ENCODE measurements at places on chromosomes 2 and 18.

DNA sequence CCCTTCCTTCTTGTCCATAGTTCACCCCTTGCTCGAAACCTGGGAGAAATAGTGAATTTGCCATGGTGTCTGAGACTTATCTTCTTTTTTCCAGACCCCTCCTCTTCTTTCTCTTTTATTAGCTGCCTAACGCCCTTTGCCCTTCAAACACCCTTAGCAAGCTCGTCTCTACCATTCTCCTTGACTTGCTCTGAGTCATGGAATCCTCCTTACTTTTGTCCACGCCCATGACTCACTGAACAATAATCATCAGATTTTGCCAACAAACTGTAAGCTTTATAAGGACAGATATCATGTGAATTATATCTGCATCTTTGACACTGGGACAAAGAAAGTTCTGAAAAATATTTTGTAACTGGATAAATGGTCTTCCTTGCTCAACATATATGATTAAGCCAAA, 67.1 kb upstream of the CNTNAP5 start:
- no peak for DNase-seq

DNA sequence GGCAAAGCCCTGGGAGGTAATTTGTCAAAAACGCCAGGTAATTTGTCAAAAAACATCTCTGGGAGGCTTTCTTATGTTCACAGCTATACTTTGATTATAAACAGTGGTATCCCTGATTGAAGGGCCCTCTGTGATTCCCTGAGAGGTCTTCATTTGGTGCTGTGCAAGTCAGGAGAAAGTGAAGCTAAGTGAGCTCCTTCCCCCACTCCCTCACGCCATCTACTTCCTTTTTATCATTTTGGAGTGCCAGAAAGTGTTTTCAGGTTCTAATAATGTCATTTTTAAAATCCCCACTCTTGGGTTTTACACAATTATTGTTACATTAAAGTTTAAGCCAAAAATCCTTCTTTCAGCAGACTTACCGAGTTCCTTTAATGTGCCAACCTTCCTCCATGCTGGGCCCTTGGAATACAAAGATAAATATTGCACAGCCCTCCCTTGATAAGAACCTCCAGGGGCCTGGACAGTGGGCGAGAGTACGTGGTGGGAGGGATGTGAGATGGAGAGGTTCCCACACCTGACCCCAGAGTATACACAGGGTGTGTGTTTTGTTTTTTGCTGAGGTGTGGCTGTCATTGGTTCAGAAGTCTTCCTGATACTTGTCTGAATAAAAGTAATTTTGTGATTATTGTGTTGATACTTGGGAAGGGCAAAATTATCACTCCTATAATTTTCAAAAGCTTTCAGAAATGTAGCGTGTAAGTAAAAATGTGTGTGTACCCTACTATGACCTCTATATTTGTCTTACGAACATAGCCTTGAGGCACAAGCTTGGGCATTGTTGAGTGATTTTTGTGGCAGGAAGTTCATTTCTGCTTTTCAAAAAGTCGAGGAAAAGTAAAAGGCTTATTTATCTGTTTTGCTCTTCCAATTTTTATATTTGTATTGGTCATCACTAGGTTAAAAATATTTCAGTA, 8.2 kb downstream of the MAPRE2 start:
- no peak for DNase-seq

- no peak for DNase-seq
Observed at GRCh38 chr18:77522051-77522675, 272.5 kb downstream of the GALR1 start.

- peak; percentile 60 for DNase-seq
Observed at GRCh38 chr2:196677404-196677803, 37.9 kb downstream of the CCDC150 start.

DNA sequence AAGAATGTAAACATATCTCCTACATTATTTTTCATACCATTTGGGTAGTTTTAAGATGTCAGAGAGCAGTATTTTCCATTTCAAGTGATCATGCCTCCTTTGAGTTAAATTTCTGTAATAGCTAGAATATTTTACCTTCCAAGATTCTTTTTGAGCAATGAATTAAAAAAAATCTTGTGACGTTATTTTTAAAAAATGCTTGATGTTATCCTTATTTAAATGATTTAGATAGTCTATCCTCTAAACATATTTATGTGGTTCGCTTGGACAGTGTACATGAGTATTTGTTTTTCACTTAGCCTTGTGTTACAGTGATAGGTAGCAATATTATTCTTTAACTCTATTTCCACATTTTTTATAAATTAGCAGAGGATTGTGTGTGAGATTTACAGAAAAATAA, 639.2 kb upstream of the CDH2 start:
- DNase-seq = no peak

DNA sequence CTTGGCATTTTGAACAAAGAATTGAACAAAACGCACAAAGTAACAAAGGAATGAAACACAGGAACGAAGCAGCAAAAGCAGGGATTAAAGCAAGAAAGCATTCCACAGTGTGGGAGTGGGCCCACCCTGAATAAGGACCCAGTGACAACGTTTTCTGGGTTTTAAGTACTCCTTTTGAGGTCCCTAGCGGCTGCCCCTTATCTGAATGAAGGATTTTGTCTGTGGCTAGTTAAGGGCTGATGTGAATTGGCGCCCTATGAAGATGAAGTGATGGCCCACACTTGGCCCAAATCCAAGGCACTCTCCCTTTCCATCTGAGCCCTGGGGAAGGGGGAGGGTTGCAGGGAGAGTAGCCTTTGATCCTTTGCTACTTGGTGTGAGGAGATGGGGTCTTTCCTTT, 7.8 kb upstream of the CCDC141 start:
- DNase-seq = no peak

DNA sequence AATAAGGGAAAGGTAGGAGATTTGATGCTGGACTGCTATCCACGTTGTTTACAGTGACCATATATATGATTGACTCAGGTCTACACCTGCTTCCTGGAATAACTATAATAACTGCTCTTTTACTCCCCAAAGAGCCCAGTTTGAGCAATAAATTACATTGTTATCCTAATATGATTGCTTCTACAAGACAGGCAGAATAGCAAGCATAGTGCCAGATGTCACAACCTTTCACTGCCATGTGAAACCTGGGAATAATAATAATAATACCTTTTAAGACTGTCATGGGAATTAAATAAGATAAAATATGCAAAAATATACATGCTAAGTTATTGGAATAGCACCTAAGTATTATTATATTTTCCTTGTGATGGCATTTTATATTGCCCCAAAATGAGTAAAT, 298.7 kb downstream of the GALNT13 start:
- DNase-seq = no peak

DNA sequence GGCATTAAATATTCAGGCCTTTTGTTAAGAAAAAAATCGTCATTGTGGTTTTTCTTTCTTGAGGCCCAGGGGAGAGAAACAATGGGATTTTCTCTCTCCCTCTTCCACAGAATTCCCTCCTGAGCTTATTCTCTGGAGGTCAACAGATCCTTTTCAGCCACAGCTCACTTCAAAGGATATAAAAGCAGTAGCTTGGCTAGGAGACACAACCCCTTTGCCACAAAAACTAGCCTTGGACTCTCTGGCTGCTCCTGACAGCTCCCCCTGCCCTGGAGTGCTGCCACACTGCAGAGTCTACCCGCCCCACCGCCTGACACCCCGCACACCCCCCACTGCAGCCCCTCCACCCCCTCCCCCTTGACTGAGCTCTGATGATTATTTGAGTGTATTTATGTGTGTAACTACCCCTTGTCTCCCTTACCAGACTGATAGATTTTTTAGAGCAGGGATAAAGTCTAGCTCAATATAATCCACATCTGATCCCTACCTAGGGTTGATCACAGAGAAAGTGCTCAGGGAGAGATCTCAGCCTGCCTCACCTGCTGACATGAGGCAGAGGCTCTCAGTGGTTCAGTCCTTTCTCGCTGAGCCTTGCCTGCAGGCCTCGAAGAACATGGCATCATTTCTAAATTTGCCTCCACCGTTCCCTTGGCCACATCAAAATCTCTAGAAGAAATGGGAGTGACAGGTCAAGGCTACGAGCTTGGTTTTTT, 132.2 kb upstream of the SP5 start:
- peak; percentile 10 for DNase-seq

DNA sequence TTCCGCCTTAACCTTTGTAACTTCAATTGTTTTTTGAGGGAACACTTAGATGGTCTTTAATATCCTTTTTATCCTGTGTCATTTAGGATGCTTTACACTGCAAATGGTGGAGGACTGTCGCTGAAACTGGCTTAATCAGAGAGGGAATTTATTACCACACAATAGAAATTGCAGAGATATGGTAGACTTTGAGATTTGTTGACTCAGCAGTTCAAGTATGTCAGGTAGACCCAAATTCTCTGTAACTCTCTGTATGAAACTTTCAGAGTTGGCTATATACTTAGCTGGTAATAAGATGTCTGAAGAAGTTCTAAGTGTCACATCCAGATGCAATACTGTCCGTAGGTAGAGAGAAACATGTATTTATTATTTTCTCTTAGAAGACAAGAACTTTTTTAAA, 100.1 kb downstream of the ZNF804A start:
- no peak for DNase-seq

- DNase-seq = no peak
Observed at GRCh38 chr18:62632788-62633455, 82.4 kb upstream of the PHLPP1 start.

DNA sequence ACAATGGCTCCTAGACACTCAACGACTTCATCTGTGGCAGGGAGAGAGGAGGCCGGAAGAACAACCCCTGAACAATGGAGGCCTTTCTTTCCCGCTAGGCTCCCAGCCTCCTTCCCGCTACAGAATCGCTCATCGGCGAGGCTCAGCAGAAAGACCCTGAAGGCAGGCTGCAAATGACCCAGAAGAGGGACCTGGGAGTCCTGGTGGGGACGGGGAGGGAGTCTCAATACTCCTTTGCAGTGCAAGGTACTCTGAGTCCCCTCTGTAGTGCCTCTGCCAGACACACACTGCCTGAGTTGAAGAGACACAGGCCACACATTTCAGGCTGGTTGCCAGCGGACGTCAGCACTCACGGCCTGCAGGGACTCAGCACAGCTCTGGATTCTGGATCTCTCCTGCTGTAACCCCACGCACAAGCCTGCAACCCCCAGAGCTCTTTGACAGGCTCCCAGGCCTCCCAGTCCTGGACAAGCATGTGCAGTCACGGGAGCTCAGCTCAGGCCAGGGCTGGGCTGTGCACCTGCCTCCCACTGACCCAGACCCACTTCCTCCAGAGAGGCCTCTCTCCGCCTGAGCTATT, 6.1 kb downstream of the GPR17 start:
- DNase-seq = no peak

- no peak for DNase-seq
Observed at GRCh38 chr2:20439503-20439902, 7.4 kb upstream of the RHOB start.

GRCh38 chr2:160068906-160069305, 6.5 kb upstream of the PLA2R1 start:
- DNase-seq = no peak

GRCh38 chr18:12376034-12376753, 833 bp downstream of the AFG3L2 start:
- DNase-seq = no peak

DNA sequence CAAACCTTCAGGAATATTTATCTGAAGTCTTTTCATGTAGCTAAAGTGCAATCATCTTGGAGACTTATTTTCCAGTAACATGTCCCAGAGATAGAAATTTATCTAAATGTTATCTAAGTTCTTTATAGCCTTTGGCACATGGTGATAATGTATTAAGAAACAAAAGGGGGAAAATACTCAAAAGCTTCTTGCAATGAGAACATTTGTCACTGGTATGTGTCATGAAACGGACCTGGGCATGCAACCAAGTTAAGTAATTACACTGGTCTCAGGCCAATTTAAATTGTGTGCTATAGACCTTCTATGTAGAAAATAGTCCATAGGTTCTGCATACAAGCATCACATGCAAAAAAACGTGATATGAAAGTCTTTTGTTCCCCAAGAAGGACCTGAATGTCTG, 136.2 kb downstream of the SLC8A1 start:
- DNase-seq = peak; percentile 71

- DNase-seq = no peak
Observed at GRCh38 chr18:66894851-66895250, 291.0 kb upstream of the CDH19 start.

- no peak for DNase-seq
Observed at GRCh38 chr2:9407363-9407811, 15.9 kb downstream of the ITGB1BP1 start.

GRCh38 chr18:10261344-10262276, 192.8 kb upstream of the APCDD1 start:
- DNase-seq = no peak

DNA sequence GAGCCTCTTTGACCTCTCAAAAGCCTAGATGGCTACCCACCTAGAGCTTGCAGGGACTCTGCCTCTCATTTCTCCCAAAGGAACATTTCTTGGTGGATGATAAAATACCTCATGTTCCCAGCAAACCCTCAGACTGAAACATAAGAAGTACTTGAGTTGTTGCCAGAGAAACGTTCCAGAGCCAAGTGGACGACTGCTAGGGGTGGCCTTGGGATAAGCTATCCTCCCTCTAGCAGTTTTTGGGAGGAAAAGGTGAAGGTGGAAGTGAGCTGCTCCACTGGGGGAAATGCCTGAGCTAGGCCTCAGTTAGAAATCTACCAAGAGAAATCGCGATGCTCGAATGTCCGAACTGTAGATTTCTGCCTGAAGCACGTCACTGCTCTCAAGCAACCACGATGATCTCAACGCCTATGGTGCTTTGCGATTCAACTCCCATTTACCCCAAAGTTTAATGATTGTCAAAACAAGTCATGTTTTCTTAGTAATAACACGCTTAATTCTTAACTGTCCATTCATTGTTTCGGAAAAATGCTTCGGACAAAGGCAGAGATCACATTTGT, 91.5 kb downstream of the CCBE1 start:
- peak; percentile 67 for DNase-seq

- no peak for DNase-seq
Observed at GRCh38 chr2:111618978-111619902, 264.8 kb downstream of the ANAPC1 start.

GRCh38 chr18:55289048-55289447, 298.9 kb downstream of the TCF4 start:
- DNase-seq = no peak

DNA sequence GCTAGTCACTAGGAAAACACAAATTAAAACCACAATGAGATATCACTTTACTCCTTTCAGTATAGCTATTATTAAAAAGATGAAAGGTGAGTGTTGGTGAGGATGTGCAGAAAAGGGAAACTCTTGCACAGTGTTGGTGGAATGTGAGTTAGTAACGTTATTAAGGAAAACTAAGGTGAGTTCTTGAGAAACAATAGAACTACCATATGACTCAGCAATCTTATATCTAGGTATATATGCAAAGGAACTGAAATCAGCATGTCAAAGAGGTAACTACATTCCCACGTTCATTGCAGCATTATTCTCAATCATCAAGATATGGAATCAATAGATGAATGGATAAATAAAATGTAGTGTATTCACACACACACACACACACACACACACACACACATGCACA, 117.3 kb upstream of the HNMT start:
- DNase-seq = no peak

GRCh38 chr2:39377226-39377939, 59.7 kb downstream of the MAP4K3 start:
- DNase-seq = no peak

GRCh38 chr2:130874512-130874911, 37.8 kb downstream of the ARHGEF4 start:
- no peak for DNase-seq

All from astrocyte of the spinal cord (primary cell).